Astrocyte of the cerebellum (primary cell): ENCODE measurements at places on chromosomes 4 and X.

DNA sequence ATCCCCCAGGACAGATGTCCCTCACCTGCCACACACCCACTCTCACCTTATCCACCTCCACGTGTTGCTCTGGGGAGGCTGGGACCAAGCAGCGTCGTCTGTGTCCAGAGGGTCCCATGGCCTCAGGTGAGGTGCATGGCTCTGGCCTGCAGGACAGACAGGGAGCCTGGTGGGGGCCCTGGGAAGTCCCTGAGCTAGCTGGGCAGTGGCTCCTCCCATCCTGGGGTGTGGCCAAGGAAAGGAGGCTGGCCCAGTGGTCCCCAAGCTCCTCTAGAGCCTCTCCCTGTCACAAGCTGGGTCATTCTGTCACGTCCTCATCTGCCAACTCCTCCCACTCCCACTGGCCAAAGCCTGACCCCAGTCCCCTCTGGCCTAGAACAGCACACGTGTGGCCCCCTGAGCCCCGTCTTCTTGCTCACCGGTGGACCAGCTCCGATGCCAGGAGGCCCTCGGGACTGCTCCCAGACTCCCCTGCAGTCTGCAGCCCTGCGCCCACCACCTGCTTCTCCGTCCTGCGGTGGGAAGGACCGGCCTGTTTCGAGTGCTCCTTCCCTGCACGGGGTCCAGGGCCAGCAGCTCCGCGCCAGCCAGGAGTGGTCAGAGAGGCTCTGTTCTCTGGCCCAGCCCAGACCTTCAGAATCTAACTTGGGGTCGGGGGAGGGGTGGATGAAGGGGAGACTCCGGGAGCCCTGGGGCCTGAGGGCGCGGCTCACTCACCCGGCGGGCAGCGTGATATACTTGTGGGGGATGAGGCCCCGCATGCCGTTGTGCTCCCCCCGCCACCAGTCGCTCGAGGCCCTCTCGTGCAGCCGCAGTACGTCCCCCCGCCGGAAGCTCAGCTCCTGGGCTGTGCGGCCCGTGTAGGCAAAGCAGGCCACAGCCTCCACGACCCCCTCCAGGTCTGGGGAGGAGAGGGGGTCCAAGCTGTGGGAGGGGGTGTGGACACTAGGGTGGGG, 4.8 kb downstream of the AVPR2 start:
- no peak for DNase-seq

DNA sequence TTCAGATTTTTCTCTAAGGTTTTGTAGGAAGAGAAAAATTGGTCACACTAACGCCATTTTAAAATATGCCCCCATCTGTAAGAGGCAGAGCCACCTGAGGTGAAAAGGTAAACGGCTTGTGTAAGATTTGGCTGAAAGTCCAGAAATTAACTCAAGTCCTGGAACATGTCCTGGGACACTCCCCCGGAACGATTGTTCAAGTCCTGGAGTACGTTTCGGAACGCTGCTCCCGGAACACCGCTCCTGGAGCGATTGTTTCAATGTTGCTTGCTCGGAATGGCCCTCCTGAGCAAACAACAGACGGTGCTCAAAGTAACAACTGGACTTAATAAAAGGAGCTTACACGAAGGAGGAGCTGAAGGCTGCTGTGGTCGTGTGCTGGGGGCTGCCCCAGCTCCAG, 796.5 kb upstream of the SLIT2 start:
- no peak for DNase-seq

DNA sequence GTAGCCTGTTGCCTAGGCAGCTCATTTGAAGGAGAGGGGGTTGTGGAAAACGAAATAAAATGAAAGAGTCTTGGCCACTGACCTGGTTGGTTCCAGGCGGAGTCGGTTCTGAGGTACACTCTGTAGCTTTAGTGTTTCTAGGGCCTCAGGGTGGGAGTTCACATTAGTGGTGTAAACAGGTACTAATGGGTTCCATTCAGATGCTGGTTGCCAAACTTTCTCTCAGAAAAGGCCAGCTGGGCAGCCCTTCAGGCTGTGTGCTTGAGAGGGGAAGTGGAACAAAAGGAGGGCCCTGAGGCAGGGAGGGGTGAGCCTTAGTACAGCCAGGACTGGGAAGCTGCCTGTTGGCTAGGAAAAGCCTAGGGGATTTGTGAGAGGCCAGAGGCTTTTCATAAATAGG, 24.8 kb downstream of the NHSL2 start:
- no peak for DNase-seq

DNA sequence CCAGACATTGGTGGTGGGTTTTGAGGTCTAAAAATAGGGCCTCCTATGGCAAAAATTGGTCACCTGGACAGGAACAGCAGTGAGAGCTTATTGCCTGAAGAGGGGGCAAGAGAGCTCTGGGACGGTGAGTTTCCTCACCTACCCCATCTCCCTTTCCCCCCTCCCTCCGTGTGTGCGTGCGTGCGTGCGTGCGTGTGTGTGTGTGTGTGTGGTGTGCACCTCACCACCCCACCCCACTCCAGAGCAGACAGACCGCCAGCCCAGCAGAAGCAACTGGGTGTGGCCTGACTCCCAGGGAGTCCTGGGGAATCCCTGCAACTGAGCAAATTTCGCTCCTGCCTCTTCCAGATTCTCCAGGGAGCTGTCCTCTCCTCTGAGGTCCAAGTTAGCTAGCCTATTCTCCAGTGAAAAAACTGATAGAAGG, 44.7 kb downstream of the PRPS1 start:
- DNase-seq = no peak

DNA sequence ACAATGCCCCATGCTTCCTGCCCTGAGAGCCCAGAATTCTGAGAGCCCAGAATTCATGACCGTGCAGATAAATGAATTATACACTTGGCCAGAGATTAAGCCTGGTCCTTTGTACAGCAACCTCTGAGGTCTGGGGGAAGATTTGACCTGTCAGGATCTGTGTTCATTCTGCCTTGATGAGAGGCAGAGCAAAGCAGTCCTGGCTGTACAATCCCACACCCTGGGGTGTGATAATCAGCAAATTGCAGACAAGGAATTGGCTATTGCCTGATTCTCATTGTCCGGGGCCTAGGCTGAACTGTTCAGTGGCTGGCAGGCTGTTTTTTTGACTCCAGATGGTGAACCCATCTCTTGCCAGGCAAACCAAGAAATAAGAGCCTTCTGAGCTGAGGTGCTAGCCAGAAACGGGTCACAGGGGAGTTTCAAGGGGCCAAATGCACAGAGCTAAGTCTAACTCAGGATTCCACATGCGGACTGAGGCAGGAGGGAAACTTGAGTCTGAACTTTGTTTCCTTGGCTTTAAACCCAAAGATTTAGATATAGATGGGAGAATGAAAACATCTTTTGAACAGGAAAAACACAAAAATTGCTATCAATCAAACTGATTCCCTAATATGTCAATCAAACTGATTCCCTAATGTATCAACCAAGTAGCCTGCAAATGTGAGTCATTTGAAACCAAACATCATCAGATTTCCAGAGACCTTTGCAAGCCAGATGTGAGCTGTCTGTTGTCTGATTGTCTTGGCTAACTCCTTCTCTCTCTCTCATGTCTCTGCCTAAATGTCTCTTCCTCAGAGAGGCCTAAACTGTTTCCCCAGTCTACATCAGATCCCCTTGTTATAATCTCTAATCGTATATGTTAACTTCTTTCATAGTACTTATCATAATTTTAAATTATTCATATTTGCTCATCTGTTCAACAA, 159.3 kb downstream of the ATG4A start:
- no peak for DNase-seq

GRCh38 chr4:26289401-26289800, 31.4 kb upstream of the RBPJ start:
- DNase-seq = no peak
